ENCODE measurements at places on chromosomes 4 and X.

DNA sequence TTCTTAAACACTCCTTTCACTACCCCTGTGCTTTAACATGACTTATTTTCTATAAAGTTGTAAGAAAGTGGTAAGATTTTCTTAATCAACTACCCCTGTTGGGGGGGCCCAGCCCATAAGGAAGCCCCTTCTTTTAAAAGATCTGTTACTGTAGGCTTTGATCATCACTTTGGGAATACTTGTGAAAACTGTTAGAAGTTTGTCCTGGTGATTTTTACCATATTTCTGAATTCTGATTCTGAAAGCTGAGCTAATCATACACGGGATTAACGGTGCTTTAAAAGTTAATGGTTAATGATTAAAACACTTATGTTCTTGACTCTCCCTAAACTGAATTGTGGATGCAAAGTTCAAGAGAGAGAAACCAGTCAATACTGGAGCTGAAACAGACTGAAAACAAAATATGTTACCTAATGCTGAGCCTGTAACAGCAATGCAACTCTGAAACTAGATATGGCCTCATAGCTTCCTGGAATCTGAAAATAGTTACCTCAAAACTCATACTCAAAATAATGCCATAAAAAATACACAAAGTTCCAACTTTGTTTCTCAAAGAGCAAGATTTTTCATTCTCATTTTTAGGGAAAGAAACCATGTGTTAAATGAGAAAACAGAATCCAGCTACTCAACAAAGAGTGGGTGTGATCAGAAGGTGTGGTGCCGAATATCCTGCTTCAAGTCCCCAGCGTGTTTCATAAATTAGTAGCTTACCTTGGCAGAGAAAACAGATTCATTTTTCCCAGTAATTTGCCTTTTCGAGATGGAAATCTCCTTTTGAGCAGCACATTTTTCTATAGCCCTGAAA is 31.6 kb downstream of the ADH7 start:
- DNase-seq, result no peak

GRCh38 chr4:142238589-142238988 is 602.2 kb downstream of the IL15 start:
- no peak for DNase-seq

GRCh38 chr4:146370841-146371240 is 150.9 kb downstream of the SLC10A7 start:
- no peak for DNase-seq

- no peak for DNase-seq
Measured at GRCh38 chrX:39019056-39019455, 217.8 kb downstream of the MID1IP1 start.

- DNase-seq, result no peak
Measured at GRCh38 chr4:54073271-54073880, 9.0 kb upstream of the CHIC2 start.

GRCh38 chr4:145545538-145546174 is 64.0 kb downstream of the SMAD1 start:
- no peak for DNase-seq

GRCh38 chr4:46146993-46147392 is 23.1 kb upstream of the GABRG1 start:
- DNase-seq, result no peak

DNA sequence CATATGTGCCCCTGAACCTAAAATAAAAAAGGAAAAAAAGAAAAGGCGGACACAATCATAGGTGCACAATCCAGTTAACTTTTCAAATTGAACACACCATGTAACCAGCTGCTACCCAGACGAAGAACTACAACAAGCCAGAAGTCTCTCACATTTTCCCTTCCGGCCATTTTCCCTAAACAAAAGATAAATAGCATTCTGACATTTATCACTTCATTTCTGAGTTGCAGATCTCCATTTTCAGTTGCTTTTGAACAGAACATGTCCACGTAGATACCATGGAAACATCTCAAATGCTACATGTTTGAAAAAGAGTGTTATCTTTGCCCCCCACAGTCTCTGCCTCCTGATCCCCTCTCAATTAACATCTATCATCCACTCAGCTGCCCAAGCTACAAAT is 29.2 kb upstream of the CABS1 start:
- no peak for DNase-seq

- no peak for DNase-seq
Measured at GRCh38 chr4:104743215-104743653, 248.5 kb upstream of the CXXC4 start.

- DNase-seq, result no peak
Measured at GRCh38 chr4:119823891-119824290, 195.3 kb upstream of the PDE5A start.

Measured in right cardiac atrium (tissue), 5 donors.